ENCODE measurements at places on chromosomes 16 and 17. TPM values are rescaled to one million over a fixed set of nuclear protein-coding genes. Genes with fewer than 3 reads are reported as not detected.

- peaks cover 16% of the 10 kb centered on the region for H3K4me1 ChIP-seq
- no peak for DNase-seq
- no peak overlapping the region for H3K4me3 ChIP-seq
- H3K27me3 ChIP-seq = no peaks in the 10 kb centered on the region
- no peaks in the 10 kb centered on the region for H3K36me3 ChIP-seq
These were observed 30.2 kb downstream of the ZFPM1 start for GRCh38 chr16:88483392-88483641.

- H3K27ac ChIP-seq = no peak overlapping the region
- H3K27me3 ChIP-seq = peaks cover 32% of the 10 kb centered on the region
- H3K4me1 ChIP-seq = peaks cover 3% of the 10 kb centered on the region
- no peak for DNase-seq
These were observed 24.3 kb upstream of the C1QL1 start for GRCh38 chr17:44992242-44992939.

DNA sequence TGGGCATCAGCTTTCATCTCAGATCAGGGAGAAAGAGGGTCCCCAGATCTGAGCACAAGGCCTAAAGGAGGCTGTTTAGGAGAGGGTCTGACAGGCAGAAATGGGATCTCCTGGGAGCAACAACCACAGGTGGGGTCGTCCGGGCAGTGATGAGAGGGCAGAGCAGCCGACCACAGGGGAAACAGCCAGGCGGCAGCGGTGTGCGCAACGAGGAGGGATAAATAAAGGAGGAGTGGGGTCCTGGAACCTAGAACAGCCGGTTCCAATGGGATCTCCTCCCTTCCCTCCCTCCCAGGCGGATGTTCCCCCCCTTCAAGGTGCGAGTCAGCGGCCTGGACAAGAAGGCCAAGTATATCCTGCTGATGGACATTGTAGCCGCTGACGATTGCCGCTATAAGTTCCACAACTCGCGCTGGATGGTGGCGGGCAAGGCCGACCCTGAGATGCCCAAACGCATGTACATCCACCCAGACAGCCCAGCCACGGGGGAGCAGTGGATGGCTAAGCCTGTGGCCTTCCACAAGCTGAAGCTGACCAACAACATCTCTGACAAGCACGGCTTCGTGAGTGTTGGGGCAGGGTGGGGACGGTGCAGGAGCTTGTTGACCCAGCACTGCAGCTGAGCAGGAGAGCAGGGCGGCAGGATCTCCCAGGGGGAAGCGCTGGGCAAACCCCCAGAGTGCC, 1.9 kb downstream of the TBX2 start:
- H3K4me3 ChIP-seq = no peak overlapping the region
- peaks cover 5% of the 10 kb centered on the region for H3K36me3 ChIP-seq
- DNase-seq = no peak

TBC1D3K gene
- total RNA-seq = not detected

CCL3 gene
- 4.2 TPM for total RNA-seq
